ENCODE measurements at places on chromosomes 16 and 17.

DNA sequence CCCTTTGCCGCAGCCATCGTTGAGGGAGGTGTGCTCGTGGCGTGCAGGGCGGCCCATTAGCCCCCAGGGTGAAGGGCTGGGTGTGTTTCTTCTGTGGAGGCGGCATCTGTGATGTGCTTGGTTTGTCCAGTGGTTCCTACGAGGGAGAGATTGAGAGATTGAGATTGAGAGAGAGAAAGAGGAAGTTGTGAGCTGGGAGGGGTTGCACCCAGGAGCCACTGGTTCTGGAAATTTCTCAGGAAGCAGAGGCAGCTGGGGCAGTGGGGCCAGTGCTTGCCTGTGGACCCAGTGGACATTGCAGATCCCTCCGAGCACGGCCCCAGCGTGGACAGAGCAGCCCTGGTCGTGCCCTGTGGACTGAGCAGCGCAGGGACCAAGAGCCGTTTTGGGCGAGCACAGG, 72.0 kb upstream of the ZNF750 start:
- no peak for DNase-seq

GRCh38 chr17:10238661-10239060, 40.3 kb upstream of the GAS7 start:
- DNase-seq: no peak

- DNase-seq: no peak
Observed at GRCh38 chr16:75506574-75506973, 11.3 kb upstream of the CHST6 start.

DNA sequence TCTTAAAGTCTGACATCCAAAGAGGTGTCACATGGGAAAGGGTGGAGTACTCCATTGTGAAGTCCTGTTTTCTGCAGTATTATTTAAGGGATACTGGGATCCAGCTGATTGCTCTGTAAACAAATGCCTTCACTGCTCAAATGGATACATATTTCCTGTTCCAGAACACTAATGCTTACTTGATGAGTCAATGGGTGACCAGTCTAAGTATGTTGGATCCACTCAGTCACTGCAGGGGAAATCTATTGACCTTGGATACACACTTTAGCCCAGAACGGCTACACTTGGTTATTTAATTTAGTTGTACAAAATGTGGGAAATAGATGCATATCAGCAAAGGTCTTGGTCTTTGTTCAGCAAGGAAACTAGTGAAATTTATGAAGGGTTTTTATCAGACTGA, 261.4 kb downstream of the MAP2K4 start:
- no peak for DNase-seq

DNA sequence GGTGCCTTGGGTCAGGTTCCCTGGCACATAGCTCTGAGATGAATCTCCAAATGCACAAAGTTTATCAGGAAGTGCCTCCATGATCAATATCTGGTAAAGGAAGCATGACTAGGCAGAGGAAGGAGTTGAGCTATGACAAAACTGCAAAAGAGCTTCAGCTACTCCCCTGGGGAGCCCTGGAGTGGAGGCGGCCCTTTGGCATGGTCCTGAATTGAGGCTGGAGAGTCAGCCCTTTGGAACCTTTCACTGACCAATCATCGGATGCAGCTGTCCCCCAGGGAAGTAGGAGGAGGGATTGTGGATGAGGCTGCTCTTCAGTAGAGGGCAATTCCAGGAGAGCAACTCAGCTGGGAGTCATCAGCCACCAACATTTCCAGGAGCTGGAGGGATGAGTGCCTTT, 46.1 kb upstream of the NLRP1 start:
- DNase-seq: no peak

DNA sequence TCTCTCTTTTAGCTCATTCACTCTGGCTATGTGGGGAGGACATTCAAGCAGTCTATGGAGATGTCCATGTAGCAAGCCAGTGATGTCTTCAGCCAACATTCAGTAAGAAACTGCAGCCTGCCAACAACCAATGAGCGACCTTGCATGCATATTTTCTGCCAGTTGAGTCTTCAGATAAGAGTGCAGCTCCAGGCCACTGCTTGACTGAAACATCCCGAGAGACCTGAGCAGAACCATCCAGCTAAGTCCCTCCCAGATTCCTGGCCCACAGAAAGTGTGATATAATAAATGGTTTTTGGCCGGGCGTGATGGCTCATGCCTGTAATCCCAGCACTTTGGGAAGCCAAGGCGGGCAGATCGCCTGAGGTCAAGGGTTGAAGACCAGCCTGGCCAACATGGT, 10.5 kb upstream of the C17orf58 start:
- no peak for DNase-seq

DNA sequence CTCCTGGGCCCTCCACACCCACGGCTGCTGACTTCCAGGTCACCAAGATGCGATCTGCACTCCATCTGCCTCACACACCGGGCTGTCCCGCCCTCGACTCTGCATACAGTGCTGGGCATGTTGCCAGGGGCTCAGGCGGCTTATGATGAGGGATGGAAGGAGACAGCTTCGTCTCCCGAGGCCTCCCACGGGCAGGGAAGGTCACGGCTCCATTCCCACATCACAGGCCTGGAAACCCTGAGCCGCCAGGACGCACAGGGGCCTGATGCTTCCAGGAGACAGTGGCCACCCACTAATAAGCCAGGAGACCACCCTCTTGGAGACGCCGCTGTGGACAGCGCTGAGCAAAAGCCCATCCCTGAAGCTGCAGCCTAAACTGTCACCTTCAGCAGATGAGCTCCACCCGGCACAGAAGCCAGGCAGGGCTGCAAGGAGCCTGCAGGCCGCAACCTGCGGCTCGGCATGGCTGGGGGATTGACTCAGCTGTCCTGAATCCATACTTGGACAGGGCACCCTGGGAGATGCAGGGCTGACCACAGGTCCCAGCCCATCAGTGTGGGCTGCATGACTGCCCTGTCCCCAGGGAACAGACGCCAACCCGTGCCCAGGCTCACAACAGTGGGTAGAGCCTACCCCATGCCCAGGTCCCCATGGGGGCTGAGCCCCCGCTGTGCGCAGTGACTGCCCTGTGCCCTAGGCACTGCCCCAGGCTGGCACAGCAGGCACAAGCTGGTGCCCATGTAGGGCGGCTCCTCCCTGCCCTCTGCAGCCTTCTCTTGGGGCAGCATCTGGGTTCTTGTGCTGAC, 34.4 kb downstream of the SLC7A5 start:
- no peak for DNase-seq

GRCh38 chr16:75289189-75289588, 37.8 kb upstream of the BCAR1 start:
- DNase-seq: no peak

GRCh38 chr17:44307387-44308186, 814 bp upstream of the RUNDC3A start:
- DNase-seq: no peak

GRCh38 chr16:55242667-55243066, 81.3 kb upstream of the IRX6 start:
- DNase-seq: no peak

DNA sequence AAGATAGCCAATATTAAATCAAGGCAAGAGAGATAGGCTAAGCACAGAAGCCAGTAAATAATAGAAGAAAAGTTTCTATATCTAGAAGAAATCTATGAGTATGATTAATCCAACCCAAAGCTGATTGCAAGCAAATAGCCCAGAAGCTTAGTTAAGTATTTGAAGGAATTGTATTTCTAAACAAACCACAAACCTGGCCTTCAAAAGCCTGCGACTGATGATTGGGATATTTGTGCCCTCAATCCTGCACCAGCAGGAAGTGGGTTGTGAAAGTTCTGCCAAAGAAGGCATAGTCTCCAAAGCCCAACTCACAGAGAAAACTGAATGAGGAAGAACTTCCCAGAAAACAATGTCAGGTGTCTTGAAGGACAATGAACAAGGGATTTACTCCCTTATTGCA, 114.5 kb upstream of the C17orf78 start:
- DNase-seq: no peak

- no peak for DNase-seq
Observed at GRCh38 chr17:4565209-4566141, 5.1 kb upstream of the GGT6 start.

DNA sequence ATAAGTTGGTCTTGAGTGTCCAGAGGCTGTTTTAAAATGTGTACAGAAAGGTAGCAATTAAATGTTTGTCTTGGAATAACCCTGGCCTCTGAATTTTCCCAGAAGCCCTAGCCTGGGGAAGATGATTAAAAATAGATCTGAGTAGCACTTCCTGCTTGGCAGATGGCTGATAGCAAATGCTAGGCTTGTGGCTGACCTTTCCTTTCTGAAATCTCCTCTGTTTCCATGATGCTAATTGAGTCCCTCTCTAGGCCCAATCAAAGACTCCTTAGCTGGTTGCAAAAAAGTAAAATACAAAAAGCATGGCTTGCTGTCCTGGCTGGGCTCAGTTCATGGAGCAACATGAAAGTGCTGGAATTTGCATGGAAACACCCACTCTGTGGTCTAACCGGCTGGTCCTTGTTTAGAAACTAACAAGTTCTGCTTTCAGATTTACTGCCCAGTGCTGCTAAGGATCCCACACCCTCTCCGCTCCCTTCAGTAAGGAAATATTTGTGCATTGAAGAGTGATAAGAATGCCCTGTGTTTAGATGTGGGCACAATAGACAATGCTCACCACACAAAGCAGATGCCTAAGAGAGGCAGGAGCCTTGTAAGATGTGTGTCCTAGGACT, 40.8 kb downstream of the YPEL2 start:
- DNase-seq: peak; percentile 13

DNA sequence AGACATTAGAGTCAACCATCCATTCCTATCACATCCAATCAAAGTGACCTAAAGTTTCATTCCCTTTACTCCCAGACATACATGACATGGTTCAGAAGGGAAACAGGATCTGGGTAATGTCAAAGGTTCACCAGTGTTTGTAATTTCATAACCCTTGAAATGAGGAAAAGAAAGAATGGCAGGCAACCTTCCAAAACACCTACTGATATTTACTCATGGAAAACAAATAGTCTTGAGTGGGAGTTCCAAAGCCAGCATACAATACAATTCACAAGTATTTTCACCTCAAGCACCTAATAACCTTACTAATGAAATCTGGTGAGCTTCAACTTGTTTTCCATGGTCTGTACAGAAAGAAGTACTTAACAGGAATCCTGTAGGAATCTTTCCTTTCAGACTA, 72.5 kb upstream of the AXIN2 start:
- no peak for DNase-seq

DNA sequence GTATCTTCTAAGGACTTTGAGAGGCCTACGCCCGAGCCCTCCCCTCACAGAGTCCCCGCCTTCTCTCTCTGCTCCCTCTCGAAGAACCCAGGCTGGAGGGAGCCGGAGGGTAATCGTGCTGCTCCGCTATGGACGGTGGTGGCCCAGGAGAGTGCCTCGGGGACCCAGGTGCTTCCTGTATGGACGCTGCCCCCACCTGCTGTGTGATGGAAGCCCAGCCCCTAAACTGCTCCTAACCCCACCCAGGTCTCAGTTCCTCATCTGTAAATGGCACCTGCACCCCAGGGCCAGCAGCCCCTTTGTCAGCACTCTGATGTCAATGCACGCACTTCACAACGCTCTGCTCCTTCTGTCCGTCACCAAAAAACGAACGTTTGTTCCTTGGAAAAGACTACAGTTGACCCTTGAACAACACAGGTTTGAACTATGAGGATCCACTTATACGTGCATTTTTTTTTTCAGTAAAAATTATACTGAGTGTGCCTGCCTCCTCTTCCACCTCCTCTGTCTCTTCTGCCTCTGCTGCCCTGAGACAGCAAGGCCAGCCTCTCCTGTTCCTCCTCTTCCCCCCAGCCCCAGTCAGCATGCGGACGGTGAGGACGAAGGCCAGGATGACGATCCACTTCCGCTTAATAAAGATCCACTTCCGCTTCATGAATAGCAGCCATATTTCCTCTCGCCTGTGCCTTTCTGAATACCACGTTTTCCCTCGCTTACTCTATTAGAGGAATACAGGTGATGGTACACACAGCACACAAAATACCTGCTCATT, 118.3 kb downstream of the BANP start:
- DNase-seq: peak; percentile 95

GRCh38 chr17:8658810-8659209, 28.3 kb upstream of the MYH10 start:
- DNase-seq: no peak

DNA sequence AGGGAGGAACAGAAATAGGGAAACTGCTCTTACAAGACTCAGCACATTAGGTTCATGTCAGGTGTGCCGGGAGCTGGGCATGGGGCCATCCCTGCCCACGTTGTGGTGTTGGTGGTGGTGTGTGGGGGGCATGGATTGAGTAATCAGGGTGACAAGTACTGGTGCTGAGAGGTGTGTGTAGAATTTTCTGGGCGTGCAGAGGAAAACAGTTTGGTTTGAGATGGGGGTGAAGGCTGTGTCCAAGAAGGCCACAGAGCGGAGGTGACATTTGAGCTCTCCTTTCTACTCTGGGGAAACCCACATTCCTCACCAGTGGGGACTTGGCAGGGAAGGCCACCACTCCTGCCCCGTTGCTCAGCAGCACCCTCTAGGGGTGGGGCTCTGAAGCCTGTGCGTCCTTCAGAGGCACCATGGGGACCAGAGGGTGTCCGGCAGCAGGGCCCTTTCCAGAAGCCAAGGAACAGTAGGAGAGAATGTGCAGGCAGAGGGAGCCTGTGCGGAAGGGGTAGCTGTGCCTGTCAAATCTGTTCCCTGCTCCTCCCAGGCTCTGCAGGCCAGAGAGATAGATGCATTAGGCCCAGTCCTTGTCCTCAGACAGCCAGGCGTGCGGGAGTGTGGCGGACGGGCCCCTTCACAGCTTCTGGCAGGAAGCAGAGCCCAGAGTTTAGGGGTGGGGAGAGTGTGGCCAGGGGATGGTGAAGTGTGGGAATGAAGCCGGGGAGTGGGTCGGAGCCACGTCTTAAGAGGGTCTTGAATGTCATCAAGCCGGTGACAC, 48.7 kb upstream of the GSE1 start:
- DNase-seq: peak; percentile 74

- no peak for DNase-seq
Observed at GRCh38 chr17:28470266-28470913, 3.1 kb upstream of the SLC13A2 start.

DNA sequence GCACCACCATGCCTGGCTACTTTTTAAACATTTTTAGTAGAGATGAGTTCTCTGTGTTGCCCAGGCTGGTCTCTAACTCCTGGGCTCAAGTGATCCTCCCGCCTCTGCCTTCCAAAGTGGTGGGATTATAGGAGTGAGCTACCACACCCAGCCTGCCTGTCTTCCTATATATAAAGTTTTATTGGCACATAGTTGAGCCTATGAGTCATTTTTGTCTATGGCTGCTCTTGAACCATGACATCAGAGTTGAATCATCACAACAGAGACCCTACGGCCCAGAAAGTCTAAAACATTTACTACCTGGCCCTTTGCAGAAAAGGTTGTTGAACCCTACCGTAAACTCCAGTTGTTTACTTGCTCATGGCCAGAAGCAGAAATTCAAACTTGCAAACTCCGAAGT, 7.9 kb downstream of the SEPTIN12 start:
- DNase-seq: no peak

DNA sequence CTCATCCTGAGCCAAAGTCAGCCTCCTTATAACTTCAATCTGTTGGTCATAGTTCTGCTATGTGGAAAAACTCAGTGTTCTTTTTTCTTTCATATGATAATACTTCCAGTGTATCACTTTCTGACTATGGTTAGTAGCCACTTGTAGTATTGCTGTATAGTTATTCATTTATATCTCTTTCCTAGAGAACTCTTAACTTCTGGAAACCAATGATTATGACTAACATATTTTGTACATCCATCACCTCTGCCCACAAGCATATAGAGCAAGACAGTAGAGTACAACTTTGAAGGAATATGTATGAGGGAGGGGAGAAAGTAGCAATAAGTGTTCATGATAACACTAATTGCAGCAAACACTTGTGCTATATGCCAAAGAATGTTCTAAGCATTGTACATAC, 38.6 kb downstream of the COX10 start:
- no peak for DNase-seq

- DNase-seq: no peak
Observed at GRCh38 chr16:54201200-54201599, 85.4 kb downstream of the IRX3 start.

Data from stimulated activated naive B cell treated with anti-CD40 and anti-IgM and Interleukin-4, amounts not matched to agents 10 μg/mL and 1 μg/mL and 100 μg/mL, for 72 hours (primary cell).